ENCODE measurements at places on chromosomes 7 and 10. TPM values are rescaled to one million over a fixed set of nuclear protein-coding genes. Genes with fewer than 3 reads are reported as not detected.
A peak's percentile ranks its signal among the peaks of the same experiment; 100 is the strongest.

C7orf33 gene
- total RNA-seq = not detected

AMZ1 gene
- total RNA-seq = 2.5 TPM

SUFU gene
- total RNA-seq = 3.6 TPM

TRIM74 gene
- not detected for total RNA-seq

ANXA8L1 gene
- 0.29 TPM for total RNA-seq

ZNHIT1 gene
- 66.0 TPM for total RNA-seq

KLLN gene
- total RNA-seq = 0.59 TPM

DNA sequence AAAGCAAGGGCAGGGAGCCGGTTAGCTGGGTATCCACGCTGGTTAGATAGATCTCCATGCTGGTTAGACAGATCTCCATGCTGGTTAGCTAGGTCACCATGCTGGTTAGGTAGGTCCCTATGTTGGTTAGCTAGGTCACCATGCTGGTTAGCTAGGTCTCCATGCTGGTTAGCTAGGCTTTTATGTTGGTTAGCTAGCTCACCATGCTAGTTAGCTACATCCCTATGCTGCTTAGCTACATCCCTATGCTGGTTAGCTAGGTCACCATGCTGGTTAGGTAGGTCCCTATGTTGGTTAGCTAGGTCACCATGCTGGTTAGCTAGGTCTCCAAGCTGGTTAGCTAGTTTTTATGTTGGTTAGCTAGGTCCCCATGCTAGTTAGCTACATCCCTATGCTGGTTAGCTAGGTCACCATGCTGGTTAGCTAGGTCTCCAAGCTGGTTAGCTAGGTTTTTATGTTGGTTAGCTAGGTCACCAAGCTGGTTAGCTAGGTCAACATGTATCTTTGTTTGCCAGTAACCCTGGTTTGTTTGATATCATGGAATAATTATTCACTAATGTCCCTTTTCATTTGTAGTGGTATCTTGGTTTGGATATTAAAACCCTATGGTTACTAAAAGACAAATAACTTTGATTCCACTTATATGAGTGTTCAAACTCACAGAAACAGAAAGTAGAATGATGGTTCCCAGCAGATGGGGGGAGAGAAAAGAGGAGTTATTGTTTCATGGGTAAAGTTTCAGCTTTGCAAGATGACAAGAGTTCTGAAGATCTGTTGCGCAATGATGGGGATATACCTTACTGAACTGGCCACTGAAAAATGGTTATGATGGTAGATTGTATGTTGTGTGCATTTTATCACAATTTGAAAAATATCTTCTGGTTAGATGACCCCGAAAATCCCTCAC lies 136.2 kb downstream of the PRPF18 start:
- no peak for DNase-seq

- DNase-seq = peak; percentile 91
These were observed 130.0 kb upstream of the BTBD16 start for GRCh38 chr10:122140941-122141623.

DNA sequence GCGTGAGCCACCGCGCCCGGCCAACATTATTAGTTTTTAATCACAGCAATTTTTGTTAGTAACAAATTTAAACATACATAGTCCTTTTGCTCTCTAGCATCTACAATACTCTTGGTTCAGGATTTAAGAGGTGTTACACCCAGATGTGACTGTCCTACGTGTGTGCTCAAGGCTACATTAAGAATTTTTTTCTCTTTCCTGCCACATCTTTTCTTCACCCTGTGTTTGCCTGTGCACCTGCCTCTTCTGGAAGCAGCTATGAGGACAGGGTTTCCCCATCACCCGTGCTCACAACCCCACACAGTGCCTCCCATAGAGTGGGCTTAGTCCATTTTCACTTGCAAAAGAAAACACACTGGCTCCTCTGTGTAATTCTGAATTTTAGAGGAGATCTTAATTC lies 186.7 kb upstream of the KLF6 start:
- DNase-seq = no peak

- DNase-seq = no peak
These were observed 227.5 kb downstream of the TEX36 start for GRCh38 chr10:125455431-125455830.

GRCh38 chr7:38694326-38694725 lies 63.2 kb upstream of the AMPH start:
- DNase-seq = no peak

DNA sequence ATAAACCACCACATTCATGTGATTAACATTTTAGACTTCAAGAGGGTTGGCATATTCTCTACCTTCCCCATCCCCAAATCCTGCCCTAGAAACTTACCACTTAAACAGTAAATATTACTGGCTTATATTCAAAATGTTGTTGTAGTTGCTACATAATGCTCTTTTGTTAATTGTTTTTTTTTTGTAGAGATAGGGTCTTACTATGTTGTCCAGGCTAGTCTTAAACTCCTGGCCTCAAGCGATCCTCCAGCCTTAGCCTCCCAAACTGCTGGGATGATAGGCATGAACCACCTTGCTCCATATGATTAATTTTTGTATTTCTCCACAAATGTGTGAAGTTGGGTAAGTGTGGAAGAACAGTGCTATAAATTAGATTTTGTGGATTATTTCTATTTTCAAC lies 6.5 kb downstream of the PDK4 start:
- DNase-seq = no peak

DNA sequence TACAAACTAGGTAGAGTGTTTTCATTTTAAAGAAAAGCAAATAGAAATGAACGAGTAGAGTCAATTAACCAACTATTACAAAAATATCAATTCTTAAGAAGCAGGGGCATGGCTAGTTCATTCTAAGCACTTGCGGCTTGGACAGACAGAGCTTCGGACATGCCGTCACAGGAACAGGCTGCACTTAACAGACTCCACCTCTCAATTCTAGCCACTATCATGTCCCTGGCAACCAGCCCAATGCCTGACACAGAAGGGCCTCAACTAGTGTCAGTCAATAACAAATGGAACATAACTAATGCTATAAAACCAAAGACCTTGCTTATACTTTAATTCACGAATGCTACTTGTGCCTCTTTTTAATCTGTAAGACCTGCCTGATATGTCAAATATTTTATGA lies 74.4 kb downstream of the TPK1 start:
- DNase-seq = no peak

DNA sequence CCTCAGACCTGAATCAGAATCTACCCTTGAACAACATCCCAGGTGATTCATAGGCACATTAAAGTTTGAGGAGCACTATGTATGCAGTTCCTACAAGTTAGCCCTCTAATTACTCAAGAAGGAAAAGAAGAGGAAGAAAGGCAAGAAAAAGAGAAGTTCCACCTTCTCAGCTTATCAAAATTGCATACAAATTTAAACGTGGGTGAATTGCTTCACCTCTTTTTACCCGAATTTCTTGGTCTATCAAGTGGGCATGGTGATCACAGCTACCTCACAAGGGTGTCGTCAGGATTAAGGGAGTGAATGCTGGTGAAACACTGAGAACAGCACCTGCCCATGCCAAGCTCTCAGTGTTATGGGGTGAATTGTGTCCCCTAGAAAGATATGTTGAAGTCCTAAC lies 43.8 kb upstream of the PAPSS2 start:
- DNase-seq = no peak

Measured in osteoblast (primary cell).